ENCODE measurements at places on chromosomes 3 and 15.

DNA sequence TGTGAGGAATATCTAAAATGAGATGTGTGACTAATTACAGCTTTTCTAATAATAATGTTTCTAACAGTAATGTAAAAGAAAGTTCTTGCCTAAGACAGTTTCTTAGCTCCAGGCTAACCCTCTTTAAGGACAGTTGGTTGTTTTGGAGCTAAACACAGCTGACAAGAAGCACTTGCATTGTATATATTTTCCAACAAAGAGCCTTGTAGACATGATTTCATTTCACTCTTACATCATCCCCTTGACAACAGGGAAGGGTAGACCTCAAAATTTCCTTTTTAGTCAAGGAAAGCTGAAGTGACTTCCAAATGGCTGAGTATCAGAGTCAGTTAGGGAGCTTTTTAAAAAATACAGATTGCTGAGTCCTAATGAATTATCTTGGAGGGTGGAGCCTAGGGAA, 4.1 kb downstream of the ARID3B start:
- no peak for DNase-seq

DNA sequence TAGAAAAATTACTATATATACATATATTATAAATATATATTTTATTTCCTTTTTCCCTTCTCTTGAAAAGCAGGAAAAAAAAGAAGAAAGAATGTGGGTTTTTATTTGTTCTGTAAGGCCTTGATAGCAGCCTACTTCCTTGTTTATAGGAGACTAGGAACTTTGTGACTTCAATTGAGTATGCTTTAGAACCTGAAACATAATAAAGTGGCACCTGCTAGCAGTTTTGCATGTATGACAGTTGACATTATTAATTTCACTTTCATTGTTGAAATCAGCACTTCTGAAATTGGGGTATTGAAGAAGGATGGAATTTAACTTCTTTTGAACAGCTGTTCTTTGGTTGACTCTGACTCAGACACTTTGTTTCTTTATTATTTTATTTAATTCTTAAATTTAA, 56.9 kb downstream of the GLCE start:
- no peak for DNase-seq

DNA sequence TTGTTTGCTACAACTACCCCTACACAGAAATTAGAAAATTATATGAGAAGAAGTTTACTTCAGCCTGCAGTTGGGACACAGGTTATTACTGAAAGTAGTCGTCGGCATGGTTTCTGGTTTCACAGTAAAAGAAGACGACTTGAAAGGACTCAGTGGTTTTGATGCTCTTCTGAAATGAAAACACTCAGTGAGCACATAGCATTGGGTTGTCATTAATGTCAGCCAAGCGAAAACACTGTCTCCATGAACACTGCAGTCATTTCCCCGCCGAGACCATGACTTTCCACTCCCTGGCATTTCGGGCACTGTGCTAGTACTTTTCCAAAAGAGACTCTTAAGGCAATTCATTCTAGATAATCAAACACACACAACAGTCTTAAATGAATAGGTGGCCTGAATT, 69.2 kb upstream of the ICE2 start:
- DNase-seq, result peak; percentile 47

DNA sequence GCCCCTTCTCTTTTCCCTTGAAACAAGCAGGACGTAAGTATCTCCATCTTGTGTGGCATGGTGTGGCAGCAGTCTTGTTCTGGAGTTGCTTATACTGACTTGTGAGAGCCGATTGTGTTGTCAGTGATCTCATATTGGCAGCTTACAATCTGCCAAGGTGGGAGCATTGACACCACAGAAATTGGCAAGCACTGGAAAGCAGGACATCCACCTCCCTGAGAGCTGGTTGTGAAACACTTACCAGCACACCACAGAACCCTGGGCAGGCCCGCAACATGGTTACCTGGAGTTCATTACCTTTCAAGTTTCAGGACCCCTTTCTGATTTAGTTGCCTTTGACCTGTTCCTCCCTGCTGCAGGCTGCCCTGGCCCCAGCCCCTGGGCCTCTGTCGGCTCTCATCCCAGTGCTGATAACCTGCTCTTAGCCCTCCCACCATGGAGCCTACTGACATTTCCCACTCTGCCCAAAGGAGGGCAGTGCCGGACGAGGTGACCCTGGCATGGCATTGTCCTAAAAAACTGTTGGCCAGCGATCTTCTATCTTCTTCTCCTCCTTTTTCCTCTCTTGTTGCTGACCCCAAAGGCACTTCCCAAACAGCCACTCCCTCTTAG, 10.6 kb upstream of the ATP2B2 start:
- no peak for DNase-seq

GRCh38 chr3:98630416-98630815, 37.0 kb upstream of the CPOX start:
- no peak for DNase-seq

GRCh38 chr15:43954181-43954621, 127.4 kb downstream of the WDR76 start:
- no peak for DNase-seq

DNA sequence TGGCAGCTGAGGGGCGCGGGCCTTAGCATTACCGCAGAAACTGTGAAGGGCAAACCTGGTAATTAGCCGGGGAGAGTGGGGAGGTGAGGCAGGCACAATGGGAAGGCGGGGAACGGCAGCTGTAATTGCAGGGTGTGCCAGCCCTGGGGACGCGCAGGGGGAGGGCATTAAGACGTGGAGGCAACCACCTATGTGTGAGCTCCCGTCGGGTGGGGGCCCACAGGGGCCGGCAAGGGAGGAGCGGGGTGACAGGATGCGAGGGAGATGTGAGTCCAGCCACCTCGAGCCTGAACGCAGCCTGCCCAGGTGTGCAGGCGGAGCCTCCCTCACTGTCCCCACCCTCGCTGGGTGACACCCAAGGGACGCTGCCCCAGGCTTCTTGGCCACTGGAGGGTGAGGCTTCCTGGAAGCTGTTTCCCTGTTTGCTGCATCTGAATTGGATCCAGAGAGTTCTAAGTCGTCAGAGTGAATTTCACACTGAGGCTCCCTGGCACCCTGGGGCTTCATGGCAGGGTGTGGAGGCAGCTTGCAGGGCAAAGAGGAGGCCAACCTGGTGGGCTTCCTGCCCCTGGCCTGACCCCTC, 130.6 kb upstream of the MEF2A start:
- DNase-seq, result no peak

- DNase-seq, result no peak
Measured at GRCh38 chr15:75565062-75565970, 13.8 kb downstream of the PTPN9 start.

DNA sequence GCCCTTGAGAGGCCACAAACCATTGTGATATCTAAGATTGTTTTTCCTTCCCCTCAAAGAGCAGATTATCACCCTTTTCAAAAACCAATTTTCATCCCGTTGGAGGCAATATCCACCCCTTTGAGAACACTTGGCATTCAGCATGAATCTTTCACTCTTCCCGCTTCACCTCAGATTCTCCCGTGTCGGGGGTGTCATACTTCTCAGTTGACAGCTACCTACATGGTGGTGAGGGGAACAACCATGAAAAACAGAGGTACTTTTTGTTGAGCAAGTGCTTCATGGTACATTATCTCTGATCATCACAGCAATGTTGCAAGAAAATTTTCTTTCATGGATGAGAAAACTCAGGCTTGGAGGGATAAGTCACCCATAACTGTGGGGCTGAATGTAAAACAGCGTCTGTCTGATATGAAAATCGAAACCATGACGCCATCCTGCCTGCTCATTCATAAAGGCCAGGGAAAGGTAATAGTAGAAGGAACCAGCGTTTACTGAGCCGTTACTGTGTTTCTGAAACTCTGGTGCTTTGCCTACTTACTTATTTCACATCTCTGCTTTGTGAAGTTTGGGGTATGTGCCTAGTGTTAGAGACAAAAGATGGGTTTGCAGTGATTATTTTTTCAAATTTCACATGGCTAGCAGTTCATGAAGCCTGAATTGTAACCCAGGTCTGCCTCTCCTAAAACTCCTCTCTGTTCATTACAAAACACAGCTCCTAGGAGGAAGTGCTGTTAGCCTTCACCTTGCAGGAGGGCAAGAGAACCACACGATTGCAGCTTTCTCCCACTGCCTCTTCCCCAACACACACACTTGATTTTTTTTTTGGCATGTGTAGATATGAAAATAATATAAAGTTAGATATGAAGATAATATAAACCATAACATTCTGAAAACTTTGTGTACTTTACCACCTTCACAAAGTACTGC, 35.4 kb downstream of the SV2B start:
- DNase-seq, result no peak

GRCh38 chr3:117631781-117632180, 922.2 kb downstream of the TUSC7 start:
- DNase-seq, result no peak

GRCh38 chr3:108300103-108300849, 3.9 kb downstream of the HHLA2 start:
- no peak for DNase-seq

GRCh38 chr3:9955067-9955502, 2.9 kb upstream of the PRRT3 start:
- DNase-seq, result no peak

- DNase-seq, result no peak
Measured at GRCh38 chr15:86322629-86323028, 243.0 kb downstream of the AGBL1 start.

- DNase-seq, result no peak
Measured at GRCh38 chr3:113249111-113249510, 37.8 kb downstream of the BOC start.

DNA sequence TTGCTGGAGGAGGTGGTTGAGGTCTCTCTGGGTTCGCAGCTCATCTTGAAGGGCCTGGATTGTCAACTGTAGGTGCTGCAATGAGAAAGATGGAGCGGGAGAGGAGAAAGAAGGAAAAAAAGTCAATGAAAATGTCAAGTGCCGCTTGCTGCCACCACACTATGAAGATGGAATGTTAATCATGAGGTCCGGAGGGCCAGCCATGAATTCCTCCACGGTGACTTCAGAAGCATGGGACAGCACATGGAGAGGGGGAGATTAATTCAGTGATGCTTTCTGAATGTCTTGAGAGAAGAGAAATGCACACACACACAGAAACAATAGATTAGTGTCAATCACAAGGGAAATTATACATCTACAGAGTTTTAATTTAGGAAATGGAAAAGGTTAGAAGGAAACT, 171.9 kb downstream of the ERC2 start:
- DNase-seq, result no peak

Data from activated CD4-positive, alpha-beta T cell treated with anti-CD3 and anti-CD28 coated beads for 4 hours (primary cell).